NCI-H524 treated with DMSO at 0.1 percent for 48 hours (cell line): ENCODE measurements at places on chromosomes 2 and 18.
A peak's percentile ranks its signal among the peaks of the same experiment; 100 is the strongest.

DNA sequence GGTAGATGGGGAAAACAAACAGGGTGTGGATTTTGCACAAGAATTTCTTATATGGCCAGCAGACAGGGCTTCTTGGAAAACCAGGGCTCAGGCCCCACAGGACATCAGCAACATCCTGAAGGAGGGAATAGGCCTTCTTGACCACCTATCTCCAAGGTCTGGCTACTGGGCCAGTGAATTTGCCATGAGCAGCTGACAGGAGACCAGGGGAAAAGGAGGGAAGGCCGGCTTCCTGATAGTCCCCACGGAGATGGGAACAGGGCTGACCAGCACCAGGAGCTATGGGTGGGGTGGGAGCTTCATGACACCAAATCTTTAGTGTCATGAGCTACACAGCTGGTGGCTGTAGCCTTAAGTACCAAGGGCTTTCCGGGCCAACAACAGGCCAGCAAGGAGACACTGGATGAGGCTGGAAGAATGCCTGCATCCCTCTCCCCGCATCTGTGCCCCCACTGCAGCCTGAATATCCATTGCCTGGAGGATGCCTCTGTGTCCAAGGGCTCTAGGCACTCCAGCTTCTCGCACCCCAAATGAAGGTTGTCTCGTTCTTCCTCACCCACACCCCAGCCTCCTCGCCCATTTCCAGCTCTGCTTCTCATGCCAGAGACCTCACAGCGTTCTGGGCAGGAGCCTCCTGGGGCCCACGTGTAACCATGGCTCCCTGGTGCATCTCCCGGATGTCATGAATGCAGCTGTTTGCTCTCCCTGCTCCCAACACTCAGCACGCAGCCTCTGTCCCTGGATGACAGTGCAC is 74.8 kb downstream of the EMX1 start:
- no peak for DNase-seq

DNA sequence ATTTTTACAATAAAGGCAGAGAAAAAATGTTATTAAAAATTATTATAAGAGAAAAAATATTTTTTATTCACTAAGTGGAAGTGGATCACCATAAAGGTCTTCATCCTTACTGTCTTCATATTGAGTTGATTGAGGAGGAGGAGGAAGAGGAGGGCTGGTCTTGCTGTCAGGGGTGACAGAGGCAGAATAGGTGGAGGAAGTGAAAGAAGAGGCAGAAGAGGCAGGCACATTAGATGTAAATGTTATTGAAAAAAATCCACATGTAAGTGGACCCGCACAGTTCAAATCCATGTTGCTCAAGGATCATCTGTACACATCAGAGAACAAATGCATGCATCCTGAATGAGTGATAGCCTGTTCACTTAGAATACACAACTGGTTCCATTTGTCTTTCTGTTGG is 6.4 kb upstream of the SPATS2L start:
- DNase-seq: no peak

GRCh38 chr2:225428360-225428759 is 28.9 kb downstream of the NYAP2 start:
- DNase-seq: no peak

- DNase-seq: no peak
Measured at GRCh38 chr2:230907361-230908091, 17.5 kb downstream of the GPR55 start.

GRCh38 chr2:11870584-11870983 is 124.2 kb downstream of the LPIN1 start:
- DNase-seq: no peak

DNA sequence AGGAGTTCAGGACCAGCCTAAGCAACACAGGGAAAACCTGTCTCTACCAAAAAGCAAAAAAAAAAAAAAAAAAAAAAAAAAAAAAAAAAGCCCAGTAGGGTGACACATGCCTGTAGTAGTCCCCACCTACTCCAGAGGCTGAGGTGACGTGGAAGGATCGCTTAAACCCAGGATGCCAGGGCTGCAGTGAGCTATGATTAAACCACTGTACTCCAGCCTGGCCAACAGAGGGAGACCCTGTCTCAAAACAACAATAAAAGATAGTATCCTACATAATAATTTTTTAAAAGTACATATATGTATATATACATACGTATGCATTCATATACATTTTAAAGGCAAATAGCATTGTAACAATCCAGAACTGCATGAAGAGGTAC is 51.7 kb downstream of the SOS1 start:
- DNase-seq: no peak

GRCh38 chr2:94982675-94983074 is 42.8 kb upstream of the MAL start:
- DNase-seq: no peak

DNA sequence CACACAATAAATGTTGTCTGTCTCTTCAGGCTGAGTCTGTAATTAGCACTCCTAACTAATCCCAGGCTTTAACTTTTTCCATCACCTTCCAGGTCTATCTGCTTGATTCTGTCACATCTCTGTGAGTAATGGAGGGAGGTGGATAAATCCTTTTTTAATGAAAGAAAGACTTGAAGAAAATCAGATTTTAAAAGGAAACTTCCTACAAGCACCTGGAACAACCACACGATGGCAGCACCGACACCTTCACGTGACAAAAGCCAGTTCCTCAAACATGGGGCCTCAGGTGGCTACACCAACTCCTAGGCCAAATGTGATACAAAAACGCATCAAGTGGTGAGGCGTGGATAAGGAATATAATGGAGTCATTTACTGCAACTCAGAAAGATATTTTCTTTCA is 41.8 kb downstream of the TGFBRAP1 start:
- no peak for DNase-seq

DNA sequence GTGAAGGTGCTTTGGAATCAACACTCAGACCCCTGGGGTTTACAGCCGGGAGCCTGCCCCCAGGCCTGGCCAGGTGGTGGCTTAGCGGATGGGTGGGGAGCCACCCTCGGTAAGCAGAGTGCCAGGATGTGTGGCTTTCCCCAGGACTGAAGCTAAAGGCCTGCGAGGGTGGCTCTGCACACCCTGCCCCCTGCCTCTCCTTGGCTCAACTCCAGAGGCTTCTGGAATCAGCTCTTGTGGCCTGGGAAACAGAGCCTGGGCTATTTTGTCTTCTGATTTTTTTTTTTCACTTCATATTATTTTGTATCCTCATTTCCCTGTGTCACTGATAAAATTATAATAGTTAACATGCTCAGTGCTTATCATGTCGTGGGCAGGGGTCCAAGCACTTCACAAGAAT is 79.8 kb downstream of the RHOB start:
- DNase-seq: no peak

DNA sequence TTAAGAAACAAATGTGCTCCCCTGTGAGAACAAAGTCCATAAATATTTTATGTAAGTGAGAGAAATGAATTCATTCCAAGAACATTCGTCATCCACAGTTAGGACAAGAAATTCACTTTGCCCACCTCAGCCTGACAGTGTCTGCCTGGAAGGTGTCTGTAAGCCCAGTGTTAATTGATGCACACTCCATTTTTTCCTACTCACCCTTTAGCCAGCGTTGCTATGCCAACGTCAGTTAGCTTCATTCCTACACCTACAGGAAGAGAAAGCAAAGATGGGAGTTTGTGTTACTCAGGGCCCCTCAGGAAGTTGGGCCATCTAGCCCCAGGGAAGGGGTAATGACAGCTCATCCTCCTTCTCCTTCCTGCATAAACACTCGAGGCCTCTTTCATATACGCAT is 131.0 kb downstream of the ALPK2 start:
- DNase-seq: no peak

DNA sequence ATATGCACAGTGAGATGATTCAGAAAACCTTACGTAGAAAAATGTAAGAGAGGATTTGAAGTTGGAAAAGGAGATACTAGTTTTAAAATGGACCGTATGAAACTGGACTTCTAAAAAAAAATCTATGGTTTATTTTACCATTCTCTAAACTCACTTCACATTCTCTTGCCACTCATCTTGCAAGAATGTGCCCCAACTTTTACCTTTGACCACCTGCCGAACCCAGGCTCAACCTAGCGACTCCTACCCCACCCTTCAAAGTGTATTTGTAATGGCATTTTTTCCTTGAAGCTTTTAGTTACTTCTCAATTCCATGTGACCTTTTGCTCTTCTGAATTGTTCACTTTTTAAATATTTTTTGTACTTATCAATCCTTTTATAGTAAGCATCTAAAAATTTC is 160.8 kb downstream of the PHLPP1 start:
- DNase-seq: no peak

DNA sequence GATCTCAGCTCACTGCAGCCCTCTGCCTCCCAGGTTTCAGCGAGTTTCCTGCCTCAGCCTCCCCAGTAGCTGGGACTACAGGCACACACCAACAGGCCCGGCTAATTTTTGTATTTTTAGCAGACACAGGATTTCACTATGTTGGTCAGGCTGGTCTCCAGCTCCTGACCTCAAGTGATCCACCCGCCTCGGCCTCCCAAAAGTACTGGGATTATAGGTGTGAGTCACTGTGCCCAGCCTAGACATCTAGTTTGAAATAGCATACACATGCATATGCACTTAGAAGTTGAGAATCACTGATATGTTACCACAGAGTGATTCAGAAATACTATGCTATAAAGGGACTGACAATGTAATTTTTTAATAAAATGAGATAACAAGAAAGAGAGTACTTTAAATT is 69.8 kb upstream of the CDKL4 start:
- DNase-seq: no peak

GRCh38 chr2:88683160-88684021 is 8.1 kb upstream of the RPIA start:
- no peak for DNase-seq

GRCh38 chr18:2036086-2036485 is 535.2 kb downstream of the METTL4 start:
- DNase-seq: no peak

DNA sequence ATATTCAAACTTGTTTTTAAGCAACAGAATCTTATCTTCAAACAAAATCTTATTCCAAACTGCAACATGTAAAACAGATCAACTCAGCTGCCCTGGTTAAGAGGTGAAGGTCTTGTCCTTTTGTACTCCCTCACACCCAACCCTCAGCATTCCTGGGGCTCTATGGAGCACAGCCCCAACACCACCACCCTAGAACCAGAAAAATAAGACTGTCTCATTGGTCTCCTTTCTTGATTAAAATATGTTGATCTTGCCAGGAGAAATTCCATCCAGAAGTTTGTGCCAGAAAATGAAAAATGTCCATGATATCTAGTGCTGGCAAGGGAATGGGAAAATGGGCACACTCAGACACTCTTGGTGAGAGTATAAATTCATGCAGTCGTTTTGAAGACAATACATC is 62.1 kb upstream of the TMEM17 start:
- DNase-seq: no peak

GRCh38 chr2:222360146-222360545 is 61.3 kb upstream of the PAX3 start:
- DNase-seq: no peak

- DNase-seq: no peak
Measured at GRCh38 chr2:108616751-108617161, 82.5 kb downstream of the LIMS1 start.

GRCh38 chr18:14914771-14915170 is 166.8 kb downstream of the ANKRD30B start:
- no peak for DNase-seq

DNA sequence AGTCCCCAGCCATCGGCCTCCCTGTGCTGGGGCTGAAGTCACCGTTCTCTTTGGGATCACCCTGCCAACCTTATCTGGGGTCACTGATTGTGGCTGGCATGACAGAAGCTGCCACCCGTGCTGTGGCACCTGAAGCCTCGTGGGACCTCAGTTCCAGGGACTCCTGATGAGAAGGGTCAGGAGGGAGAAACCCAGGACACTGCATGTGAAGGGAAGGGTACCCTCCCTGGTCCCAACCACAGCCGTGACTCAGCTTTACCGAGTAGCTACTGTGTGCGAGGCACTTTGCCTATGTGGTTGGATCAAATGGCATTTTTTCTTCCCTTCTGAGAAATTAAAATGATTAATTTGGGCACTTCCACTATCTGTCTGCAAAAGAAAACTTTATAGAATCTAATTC is 64.4 kb downstream of the SP110 start:
- DNase-seq: no peak

DNA sequence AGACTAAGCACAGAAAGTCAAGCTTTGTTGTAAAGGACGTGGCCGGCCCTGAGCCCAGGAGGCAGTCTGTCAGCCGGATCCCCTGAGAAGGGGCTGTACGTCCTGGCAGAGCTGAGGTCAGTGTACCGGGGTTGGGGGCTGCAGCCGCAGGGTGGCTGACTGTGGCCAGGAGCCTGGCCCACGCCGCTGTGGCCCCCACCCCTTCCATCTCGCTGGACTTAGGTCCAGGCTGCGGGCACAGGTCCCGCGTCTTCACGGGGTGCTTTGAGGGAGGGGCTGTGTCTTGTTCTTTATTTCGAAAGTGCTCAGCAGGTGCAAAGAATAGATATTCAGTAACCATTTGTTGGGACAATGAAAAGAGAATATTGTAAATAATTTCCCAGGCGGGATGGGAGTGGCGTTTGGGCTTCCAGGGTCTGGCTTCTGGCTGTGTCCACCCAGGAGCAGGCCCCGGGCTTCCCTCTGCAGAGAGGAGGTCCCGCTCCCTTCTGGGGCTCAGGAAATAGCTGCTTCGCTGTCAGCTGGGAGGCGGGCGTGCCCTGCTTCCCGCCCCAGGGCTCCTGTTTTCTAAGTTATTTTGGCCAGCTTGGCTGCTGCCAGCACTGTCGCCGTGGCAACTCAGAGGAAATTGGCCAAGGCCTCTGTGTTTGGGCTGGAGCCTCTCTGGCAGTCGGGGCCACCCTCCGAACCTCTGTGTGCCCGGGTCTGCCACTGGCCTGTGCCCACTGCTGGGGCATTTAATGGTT is 7.4 kb downstream of the NFATC1 start:
- DNase-seq: no peak

GRCh38 chr2:174787487-174788205 is 23.4 kb upstream of the CHRNA1 start:
- peak; percentile 65 for DNase-seq

DNA sequence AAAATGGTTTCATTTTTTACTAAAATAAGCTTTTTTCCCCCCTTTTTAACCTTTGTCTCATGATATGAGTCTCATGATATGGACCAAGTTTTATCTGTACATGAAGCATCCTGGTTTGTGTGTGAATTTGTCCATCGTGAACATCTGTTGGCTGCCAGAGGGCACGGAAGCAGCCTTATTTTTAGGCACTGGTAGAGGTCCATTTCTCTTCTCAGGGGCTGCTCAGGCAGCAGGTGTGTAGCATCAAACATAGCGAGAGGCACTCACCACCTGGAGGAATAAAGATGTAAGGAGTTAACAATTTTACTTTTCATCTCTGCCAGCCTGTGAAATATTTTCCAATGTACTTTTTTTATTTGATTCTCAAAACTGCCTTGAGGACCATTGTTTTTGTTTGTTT is 134.5 kb downstream of the RHBDD1 start:
- DNase-seq: no peak

DNA sequence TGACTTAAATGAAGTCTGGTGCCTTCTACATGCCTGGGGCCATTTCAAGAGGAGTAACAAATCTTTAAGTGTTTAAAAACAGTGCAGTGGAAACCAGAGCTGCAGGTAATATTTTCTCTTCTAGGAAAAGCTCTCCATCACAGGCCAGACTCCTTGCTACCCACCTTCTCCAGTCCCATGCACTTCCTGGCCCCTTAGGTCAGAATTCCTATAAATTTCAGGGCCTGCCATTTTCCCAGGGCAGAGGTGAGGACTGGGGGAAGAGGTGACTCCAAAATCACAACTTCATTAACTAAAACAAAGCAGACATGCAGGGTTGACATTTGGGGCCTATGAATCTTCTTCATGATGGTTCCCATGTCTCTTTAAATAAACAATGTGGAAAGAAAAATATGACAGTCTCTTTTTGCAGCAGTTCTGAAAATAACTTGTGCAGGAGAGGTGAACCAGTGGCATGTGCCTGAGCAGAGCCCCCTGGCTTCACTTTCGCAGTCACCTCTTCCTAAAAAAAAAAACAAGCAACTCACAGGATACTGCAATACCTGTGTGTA is 63.7 kb upstream of the TANC1 start:
- no peak for DNase-seq

GRCh38 chr2:3661149-3661660 is 3.2 kb downstream of the ALLC start:
- no peak for DNase-seq
